NCI-H510A treated with DMSO at 0.1 percent for 48 hours (cell line): ENCODE measurements at places on chromosomes 5 and 9.

GRCh38 chr9:131899296-131900228 lies 159.7 kb upstream of the RAPGEF1 start:
- peak; percentile 54 for DNase-seq

GRCh38 chr5:175566697-175567096 lies 88.3 kb downstream of the SFXN1 start:
- DNase-seq, result no peak

- DNase-seq, result no peak
Observed at GRCh38 chr9:110110154-110110553, 97.8 kb downstream of the C9orf152 start.

DNA sequence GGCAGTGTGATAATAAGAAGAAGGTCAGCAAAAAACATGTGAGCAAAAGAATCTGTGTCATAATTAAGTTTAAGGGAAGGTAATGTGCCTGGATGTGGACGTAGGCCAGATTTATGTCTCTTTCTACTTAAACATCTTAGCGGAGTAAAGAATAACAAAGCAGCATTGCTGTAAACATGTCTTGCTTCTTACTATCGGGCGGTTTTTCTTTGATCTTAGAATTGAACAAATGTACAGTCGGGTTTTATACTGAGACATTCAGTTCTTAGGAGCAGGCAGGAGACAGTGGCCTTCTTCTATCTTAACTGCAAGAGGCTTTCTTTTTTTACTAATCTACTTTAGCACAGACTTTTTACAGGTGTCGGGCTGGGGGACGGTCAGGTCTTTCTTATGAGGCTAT lies 40.4 kb upstream of the FLT4 start:
- DNase-seq, result no peak

- DNase-seq, result no peak
Observed at GRCh38 chr9:74985041-74985440, 32.3 kb upstream of the C9orf40 start.

DNA sequence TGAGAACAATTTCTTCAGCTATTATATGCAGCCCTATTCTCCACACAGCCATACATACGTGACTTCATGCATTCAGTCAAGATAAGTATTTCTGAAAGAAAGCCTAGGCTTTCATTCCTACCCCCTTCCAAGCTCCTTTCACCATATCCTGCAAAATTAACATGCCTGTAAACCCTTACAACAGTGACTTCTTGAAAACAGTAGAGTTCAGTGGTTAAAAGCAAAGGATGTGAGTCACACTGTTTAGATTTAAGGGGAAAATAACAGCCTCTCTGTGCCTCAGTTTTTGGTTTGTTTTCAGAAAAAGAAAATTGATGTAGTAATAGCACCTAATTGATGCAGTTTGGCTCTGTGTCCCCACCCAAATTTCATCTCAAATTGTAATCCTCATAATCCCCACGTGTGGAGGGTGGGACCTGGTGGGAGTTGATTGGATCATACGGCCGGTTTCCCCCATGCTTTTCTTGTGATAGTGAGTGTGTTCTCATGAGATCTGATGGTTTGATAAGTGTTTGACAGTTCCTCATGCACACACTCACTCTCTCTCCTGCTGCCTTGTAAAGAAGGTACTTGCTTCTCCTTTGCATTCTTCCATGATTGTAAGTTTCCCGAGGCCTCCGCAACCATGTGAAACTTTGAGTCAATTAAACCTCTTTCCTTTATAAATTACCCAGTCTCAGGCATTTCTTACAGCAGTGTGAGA lies 264.8 kb downstream of the CETN3 start:
- DNase-seq, result no peak

DNA sequence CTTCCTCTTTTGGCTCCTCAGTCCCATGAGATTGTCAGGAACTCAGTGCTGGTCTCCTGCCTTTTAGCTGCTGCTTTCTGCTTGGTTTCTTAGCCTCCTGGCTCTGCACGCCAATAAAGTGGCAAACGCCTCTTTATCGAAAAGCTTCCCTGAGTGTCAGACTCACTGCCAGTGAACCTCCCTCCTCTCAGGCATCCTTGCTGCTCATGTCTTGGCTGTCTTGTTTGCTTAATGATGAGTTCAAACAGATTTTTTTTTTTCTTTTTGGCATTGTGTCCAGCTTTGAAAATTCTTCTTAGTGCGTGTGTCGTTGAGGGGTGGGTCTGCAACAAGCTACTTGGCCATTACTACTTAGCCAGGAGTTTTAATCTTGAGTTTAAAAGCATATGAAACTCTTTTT lies 14.9 kb downstream of the RASGRF2 start:
- no peak for DNase-seq

GRCh38 chr5:10860645-10861422 lies 99.8 kb upstream of the DAP start:
- no peak for DNase-seq

DNA sequence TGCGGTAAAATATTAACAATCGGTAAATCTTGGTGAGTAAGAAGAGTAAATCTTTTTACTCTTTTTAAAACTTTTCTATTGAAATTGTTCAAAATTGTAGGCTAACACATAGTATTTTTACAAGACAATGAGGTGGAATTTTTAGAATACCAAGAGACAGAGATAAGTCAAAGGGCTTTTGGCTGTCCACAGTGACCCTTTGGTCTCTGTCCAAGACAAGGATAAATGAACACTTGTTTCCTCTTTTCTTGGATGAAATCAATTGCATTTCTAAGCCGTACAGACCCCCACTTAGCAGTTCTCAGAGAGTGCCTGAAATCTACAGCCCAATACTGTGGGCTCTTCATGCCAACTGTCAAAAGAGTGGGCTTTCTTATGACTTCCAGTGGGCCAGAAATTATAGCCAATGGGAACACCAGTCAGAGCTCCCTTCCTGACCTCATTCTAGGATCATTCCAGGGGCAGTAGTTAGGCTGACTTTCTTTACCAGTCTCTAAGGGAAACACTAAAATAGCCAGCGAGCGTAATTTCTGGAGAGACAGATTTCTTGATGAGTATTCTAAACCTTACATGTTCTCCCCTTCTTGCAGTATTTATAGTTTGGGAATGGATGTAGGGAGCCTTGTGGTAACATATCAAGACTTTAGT lies 74.1 kb downstream of the GALNT10 start:
- DNase-seq, result no peak

GRCh38 chr9:110252509-110253139 lies 3.7 kb downstream of the TXN start:
- no peak for DNase-seq

DNA sequence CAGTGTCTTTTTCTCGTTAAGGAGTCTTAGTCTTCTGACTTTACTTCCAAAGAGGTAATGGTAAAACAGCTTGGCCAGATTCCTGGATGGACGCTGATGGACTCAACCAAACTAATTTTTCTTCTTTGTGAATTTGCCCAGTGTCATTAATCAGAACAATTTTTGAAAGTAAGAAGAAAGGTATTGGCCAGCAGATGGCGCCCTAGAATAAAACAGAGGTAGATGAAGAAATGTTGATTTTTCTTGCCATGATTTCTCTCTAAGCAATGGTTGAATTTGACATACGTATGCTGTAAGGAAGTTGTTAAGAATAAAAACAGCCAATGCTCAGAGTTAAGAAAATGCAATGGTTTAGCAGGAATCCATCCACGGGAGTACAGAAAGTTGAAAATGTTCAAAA lies 500.0 kb downstream of the DIRAS2 start:
- peak; percentile 95 for DNase-seq

DNA sequence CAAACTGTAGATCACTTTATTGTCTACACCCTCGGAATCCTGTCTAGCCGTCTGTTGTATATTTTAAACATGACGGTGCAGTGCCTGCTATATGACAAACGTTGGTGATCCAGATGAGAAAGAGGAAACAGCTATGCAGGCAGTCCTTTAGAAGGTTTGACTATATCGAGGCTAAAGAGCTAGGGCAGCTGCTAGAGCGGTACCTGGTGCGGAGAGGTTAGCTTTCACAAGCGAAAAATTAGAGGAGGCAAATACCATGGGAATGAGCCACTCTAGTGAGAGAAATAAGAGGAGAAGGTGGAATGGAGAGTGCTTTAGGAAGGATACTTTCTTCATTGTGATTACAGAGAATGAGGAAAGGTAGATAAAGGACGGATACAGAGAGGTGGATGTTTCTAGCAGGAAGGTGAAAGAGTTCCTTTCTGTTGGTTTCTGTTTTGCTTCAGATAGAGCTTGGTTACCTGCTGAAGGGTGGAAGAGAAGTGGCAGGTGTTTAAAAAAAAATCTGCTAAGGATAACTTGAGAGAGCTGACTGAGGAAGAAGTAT lies 959 bp upstream of the FBXL17 start:
- DNase-seq, result peak; percentile 59

DNA sequence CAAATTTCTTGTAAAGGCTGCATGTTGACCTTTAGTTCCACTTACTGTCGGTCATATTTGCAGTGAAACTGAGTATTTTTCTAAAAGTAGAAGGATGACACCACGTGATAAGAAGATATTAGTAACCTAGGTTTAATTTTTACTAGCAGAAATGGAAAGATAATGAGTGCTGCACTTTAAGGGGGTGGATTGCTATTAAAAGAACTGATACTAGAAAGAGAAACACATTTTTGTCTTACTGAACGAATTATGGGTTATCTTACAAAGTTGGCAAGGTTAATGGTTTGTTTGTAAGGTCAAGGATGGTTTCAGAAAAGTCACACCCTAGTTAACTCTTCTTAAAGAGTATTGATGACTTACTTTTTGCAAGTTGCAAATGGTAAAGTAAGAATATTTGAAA lies 2.4 kb downstream of the MACIR start:
- DNase-seq, result no peak

GRCh38 chr9:80061096-80061495 lies 489.3 kb downstream of the TLE4 start:
- no peak for DNase-seq

GRCh38 chr5:35660451-35660850 lies 42.8 kb downstream of the SPEF2 start:
- DNase-seq, result no peak

DNA sequence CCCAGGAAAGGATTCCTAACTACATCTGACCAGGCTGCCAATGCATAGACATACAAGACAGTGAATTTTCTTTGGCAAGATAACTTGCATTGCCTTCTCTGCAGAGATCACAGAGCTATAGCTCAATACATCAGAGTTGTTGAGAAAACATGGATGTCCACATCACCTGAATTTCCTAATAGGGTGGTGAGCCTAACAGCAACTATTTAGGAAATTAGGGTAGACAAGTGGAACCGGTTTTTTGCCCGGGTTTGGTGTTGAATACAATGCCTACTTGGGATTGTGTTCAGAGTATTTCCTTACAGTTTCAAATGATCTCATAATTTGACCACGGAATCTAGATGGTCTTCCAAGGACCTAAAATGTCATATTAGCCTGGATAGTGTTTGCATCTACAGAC lies 262.7 kb downstream of the KIF4B start:
- no peak for DNase-seq

- peak; percentile 57 for DNase-seq
Observed at GRCh38 chr5:80481019-80481893, 6.6 kb upstream of the FAM151B start.

DNA sequence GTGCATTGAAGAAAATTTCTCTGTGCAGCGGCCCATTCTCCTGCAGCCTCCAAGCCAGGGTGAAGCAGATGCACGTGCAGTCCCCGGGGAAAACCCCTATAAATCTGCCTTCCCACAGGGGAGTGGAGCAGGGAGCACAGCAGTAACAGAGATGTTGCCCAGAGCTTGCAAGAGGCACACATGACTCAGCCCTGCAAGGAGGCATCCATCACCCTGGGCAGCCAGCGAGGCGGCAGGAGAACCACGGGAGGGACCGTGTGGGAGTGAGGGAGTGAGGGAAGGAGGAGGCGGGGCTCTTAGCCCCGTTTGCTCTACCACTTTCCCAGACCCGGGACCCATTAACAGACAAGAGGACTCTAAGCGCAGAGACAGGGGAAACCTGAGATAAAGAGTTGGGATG lies 96.2 kb upstream of the ARAP3 start:
- no peak for DNase-seq
